Stimulated activated CD8-positive, alpha-beta memory T cell treated with anti-CD3 and anti-CD28 coated beads, Interleukin-12 subunit alpha, Interleukin-12 subunit beta, amount 100 ng/mL, for 4 hours (primary cell): ENCODE measurements at places on chromosomes 2 and 18.

- no peak for DNase-seq
Observed at GRCh38 chr2:110818767-110819481, 86.6 kb downstream of the ACOXL start.

DNA sequence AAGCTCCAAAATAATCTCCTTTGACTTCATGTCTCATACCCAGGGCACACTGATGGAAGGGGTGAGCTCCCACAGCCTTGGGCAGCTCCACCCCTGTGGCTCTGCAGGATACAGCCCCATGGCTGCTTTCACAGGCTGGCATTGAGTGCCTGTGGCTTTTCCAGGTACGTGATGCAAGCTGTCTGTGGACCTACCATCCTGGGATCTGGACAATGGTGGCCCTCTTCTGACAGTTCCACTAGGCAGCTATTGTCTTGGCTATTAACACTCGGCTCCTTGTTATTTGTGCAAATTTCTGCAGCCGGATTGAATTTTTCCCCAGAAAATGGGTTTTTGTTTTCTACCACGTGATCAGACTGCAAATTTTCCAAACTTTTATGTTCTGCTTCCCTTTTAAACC is 634.2 kb downstream of the TSN start:
- DNase-seq, result no peak

DNA sequence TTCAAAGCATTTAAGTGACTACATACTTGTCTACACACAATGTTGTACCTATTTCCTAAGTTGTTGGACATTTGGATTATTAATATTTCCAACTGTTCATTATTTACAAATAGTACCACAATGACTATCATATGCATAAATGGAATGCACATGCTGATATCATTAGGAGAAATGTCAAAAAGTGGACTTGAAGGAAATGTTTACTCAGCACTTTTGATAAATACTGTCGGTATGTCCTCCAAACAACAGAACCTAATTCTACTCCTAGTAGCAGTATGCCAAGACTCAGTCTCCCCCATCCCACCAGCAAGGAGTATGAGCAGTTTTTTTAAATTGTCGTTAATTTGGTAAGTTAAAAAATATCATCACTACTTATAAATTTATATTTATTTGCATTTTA is 116.8 kb downstream of the L3MBTL4 start:
- DNase-seq, result no peak

- DNase-seq, result no peak
Observed at GRCh38 chr2:85851253-85852151, 37.3 kb downstream of the ST3GAL5 start.

DNA sequence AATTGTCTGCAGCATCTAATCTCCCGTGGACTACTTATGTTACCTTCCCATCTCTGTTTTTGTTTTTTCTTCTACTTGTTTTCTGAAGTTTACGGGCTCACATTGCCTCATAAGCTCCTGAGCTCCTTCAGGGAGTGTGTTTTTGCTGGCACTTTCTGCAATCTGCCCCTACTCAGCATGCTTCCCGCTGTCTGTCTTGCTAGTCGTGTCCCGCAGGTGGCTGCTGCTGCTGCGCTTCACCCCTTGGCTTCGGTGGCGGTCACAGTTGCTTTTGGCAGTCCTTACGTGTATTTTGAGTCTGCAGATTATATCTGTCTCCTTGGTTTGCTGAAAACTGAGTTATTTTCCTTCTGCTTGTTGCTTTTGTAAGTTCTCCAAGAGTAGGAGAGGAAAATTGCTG is 37.3 kb downstream of the FER1L5 start:
- no peak for DNase-seq

GRCh38 chr2:126836761-126837679 is 61.7 kb upstream of the TEX51 start:
- DNase-seq, result no peak

GRCh38 chr2:219555956-219556355 is 12.1 kb downstream of the TMEM198 start:
- DNase-seq, result no peak

- no peak for DNase-seq
Observed at GRCh38 chr2:96665083-96665569, 22.6 kb downstream of the FER1L5 start.

DNA sequence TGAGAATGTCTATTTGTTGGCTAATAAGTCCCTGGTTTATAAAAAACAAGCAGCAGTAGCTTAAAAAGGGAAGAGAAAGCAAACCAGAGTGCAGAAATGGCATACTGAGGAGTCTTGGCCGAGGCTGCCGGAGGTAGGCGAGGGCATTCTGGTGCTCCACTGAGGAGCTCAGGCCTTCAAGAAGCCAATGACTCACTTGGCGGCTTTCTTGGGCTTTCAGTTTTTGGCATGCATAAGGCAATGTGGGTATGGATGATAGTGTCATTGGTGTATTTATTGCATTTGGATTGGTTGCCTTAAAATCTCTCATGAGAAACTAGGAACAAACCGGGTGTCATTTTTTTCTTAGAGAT is 119.6 kb upstream of the ARL5A start:
- DNase-seq, result no peak

- DNase-seq, result no peak
Observed at GRCh38 chr2:74391209-74391579, 11.1 kb upstream of the DCTN1 start.
